Posterior cingulate gyrus (tissue), 11 donors: ENCODE measurements at places on chromosomes 6 and 20.

- no peak for DNase-seq
Observed at GRCh38 chr6:20210158-20210557, 2.1 kb downstream of the MBOAT1 start.

GRCh38 chr6:100230115-100230952, 234.4 kb downstream of the SIM1 start:
- DNase-seq = no peak

DNA sequence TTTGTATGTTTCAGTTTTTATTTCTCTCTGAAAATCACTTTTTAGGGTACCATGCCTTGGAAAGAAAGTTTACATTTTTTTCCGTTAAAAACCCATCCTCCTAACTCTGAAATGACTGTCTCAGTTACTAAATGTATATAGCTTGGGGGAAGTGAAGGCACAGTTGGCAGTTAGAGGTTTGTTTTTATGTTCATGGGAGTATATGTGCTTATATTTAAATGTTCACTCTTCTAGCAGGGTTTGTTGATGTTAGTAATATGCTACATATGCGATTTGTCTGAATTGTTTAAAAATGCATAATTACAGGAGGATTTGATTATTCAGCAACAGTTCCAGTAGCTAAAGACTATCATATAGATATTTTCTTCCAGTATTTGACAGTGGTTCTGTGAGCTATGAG, 31.1 kb downstream of the CDKAL1 start:
- no peak for DNase-seq

GRCh38 chr20:62606016-62606415, 36.3 kb upstream of the SLCO4A1 start:
- DNase-seq = no peak

- DNase-seq = no peak
Observed at GRCh38 chr6:155011809-155012291, 16.7 kb downstream of the TIAM2 start.

DNA sequence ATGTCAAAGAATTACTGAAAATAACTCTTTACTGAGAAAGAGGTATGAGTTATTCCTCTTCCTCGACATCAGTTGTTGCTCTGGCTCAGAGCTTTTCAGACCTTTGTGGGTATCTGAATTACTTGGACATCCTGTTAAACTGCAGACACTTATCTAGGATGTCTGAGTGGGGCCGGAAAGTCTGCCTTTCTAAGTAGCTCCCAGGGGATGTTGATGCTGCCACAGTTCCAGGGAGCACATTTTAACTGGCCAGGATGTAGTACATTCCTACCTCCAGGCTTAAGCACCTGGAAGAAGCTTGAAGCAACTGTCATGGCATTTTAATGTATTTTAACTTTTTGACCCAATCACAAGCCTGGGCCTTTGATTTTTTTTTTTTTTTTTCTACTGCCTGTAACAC, 265.8 kb upstream of the PLCB4 start:
- DNase-seq = no peak

GRCh38 chr6:120077489-120077888, 727.9 kb upstream of the MAN1A1 start:
- DNase-seq = no peak

- no peak for DNase-seq
Observed at GRCh38 chr6:35453236-35453635, 1.1 kb downstream of the FANCE start.

GRCh38 chr20:57628047-57628961, 8.1 kb upstream of the ZBP1 start:
- no peak for DNase-seq

DNA sequence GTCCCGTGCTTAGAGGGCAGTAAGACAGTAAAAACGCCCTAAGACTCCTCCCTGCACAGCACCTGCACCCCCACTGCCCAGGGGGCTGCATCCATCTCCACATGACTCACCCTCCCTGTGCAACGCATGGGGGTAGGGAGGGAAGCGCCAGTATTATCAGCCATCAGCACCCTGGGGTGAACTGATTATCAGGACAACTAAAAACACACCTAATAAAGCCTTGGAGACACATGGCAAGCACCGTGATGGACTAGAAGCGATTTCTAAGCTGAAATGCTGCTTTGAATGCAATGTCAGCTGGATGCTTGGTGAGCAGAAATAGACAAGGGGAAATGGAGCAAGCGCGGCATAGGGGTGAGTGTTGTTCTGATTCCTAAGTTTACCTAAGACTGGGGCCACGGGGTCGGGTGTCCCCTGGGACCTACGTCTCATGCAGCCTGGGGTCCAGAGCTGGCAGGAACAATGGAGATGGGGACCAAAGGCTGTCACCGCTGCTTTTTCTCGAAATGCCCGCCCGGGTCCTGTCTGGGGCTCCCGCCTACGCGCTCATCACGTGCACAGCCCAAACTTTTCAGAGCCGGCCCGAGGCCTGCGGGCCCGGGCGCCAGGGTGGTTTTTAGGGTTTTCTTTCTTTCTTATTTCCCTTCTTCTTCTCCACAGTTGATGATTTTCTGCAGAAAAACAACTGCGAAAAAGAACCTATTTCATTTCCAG, 702 bp upstream of the TNFAIP3 start:
- DNase-seq = no peak

- DNase-seq = no peak
Observed at GRCh38 chr6:87237804-87238203, 82.4 kb downstream of the ZNF292 start.

- DNase-seq = peak; percentile 85
Observed at GRCh38 chr20:48786951-48787705, 40.7 kb downstream of the PREX1 start.

- DNase-seq = peak; percentile 46
Observed at GRCh38 chr6:91816335-91816734, 1229.5 kb upstream of the MAP3K7 start.

DNA sequence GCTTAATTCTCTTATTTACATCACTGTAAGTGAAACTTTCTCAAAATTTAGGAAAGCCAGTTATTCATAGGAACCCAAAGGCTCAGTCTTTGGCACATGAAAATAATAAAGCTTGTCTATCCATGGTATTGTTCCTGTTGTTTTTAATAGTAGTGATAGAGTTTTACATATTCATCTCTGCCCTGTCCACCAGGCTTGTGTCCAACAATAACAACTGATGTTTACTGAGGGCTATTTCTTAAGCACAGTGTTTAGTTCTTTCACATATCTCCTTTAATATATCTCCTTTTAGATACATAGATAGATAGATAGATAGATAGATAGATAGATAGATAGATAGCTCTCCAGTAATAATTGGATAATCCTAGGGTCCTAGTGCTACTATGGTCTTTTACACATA, 34.2 kb downstream of the FOXQ1 start:
- no peak for DNase-seq

DNA sequence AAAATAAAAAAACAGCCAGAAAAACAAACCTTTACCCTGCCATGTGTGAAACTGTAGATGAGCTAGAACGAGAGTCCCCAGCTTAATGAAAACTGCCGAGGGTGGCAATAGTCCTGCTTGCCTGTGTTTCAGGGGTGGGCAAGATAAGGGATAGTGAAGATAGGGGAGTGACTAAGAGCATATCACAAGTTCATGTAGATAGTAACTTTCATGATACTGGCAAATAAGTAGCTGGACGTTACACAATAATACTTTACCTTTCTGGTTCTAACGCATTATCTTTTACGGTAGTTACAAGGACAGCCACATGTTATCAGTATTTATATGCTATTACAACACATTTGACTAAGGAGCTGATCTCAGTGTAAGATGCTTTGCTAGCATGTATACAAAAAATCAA, 9.3 kb upstream of the FBXO9 start:
- DNase-seq = no peak

DNA sequence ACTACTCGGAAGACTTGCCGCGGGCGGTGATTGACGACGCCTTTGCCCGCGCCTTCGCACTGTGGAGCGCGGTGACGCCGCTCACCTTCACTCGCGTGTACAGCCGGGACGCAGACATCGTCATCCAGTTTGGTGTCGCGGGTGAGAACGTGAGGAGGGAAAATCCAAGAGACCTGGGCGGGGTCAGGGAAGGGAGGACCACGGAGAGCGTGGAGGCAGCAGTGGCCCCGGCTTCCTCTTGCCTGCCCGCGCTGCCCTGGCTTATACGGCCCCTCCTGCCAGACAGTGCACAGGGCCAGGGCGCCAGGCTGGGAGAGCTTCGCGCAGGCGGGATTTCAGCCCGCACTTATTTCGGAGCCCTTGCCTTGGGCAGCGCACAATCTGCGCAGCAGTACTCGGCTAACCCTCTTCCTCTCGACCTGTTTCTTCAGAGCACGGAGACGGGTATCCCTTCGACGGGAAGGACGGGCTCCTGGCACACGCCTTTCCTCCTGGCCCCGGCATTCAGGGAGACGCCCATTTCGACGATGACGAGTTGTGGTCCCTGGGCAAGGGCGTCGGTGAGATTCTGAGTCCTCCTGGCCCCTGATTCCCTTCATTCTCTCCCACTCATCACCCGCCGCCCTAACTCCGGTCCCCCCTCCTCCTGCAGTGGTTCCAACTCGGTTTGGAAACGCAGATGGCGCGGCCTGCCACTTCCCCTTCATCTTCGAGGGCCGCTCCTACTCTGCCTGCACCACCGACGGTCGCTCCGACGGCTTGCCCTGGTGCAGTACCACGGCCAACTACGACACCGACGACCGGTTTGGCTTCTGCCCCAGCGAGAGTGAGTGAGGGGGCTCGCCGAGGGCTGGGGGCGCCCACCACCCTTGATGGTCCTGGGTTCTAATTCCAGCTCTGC, 2.0 kb downstream of the MMP9 start:
- DNase-seq = no peak

- DNase-seq = no peak
Observed at GRCh38 chr6:137490961-137491360, 3.2 kb downstream of the OLIG3 start.

- DNase-seq = peak; percentile 88
Observed at GRCh38 chr6:163554663-163555062, 140.1 kb downstream of the QKI start.

GRCh38 chr6:122365775-122366403, 33.6 kb upstream of the HSF2 start:
- DNase-seq = no peak

GRCh38 chr20:50848341-50848808, 53.5 kb downstream of the BCAS4 start:
- DNase-seq = no peak

DNA sequence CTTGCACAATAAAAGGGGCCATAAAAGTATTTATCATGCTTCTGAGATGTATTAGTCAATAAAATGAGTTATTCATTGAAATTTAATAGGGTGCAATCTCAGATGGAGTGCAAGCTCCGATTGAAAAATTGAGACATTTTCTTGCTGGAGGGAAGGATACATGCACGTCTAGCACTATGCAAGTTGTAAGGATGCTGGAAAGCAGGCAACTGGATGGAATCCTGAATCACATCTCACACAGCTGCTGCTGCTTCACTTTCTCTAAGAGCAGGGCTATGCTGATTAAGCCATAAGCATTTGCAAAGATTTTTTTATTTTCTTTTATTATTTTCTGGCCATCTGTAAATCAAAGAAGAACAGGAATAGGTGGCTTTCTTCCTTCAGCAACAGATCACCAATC, 308.8 kb upstream of the EPHA7 start:
- DNase-seq = no peak

DNA sequence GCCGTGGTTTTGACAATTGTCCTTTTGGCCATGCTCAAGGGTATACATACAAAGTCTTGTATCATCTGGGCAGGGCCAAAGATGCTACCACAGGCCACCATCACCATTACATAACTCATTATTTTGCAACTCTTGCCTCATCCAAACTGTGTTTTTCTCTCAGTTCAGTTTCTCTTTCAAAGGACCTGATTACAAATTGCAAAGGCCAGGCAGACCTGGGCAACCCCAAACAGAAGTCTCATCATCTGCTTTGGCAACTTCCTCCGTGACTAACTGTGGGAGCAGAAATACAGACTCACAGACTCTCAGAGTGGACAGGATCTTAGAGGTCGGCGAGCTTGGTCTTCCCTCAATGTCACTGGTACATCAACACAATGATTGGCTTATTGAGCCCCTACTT, 117.8 kb upstream of the NEDD9 start:
- DNase-seq = no peak

DNA sequence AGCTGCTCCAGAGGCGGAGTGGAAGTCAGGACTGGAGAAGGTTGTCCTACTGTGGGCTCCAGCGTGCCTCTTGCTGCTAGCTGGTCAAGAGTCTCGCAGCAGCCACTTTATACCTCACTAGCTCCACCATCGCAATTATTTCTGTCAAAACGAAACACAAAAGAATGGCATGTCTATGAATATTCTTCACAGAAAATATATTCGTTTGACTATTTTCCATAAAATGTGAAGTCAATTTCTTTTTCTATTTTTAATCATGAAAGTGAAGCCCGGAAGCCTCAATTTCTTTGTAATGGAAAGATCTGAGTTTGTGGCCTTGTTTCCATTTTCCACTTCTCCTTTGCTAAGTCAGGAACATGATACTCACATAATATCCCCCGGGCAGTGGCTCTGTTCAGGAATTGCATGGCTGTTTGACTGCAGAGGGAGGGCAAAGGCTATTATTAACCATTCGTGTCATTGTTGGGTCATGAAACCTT, 51.7 kb downstream of the DTD1 start:
- no peak for DNase-seq

DNA sequence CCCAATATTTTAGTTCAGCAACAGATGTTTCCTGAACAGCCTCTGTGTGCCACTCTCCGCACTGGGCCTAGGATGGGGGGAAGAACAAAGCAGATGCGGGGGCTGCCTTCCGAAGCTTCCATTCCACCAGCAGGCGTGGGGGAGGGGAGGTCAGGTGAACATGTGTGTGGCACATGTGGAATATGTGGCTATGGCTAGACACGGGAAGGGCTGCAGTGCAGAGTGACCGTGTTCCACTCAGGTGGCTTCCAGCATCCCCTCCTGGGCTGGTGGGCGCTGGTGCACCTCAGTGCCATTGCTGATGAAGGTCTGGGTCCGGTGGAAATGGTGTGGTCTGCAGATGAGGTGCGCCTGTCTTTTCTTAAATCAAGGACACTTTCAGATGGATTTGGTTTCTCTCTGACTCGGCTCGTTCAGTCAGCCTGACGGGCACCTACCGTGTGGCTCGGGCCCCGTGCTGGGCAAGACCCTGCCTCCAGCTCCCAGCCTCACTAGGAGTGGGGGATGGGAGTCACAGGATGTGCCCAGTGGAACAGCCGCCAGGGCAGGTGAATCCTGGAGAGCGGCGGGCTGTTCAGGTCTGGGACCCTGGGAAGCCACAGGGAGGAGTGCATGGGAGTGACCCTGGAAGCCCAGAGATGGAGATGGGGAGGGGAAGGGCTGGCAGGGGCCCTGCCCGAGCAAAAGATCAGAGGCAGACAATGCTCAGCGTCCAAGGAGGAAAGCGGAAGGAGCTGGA, 111.0 kb downstream of the SYCP2 start:
- no peak for DNase-seq
